NCI-H2171 (cell line): ENCODE measurements at places on chromosomes 5 and 9.

GRCh38 chr5:27963050-27963783 is 924.8 kb upstream of the CDH9 start:
- DNase-seq: no peak

GRCh38 chr9:97301974-97302373 is 5.5 kb upstream of the CCDC180 start:
- no peak for DNase-seq

- DNase-seq: no peak
Observed at GRCh38 chr5:67577424-67577823, 380.8 kb upstream of the CD180 start.

- DNase-seq: no peak
Observed at GRCh38 chr9:115553060-115553773, 435.3 kb upstream of the TNC start.

DNA sequence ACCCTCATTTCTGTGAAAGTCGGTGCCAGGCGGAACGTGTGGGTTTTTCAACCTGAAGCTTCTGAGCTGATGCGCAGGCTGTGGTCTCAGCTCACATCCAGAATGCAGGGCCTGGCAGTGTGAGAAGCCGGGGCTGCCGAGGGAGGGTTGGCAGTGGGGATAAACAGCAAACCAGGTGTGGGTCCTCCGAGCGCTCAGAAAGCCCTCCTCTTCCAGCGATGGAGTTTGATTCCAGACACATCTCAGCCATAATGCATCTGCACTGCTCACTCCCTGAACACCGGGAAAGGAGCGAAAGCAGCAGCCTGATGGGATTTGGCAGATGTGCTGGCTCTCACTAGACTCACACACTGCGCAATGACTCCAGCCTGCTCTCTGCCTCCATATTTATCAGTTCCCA is 280.1 kb downstream of the HSPA4 start:
- no peak for DNase-seq

DNA sequence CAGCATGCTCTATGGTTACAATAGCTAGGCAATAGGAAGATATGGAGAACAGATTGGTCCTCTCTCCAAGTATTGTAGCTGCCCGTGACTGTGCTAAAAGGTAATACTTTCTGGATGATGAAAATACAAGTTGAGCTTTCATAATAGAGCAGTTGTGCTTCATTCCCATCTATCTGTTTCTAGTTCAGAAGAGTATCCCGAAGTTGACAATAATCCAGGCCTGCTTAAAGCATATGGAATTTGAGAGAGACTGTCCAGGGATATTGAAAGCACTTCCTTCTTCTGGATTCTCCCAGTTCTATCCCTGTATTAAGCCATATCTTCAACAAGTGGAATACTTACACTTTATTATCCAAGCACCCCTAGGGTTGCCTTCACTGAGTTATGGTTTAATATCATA is 350.4 kb downstream of the EFNA5 start:
- no peak for DNase-seq

- DNase-seq: no peak
Observed at GRCh38 chr9:34463098-34463900, 4.7 kb downstream of the DNAI1 start.

DNA sequence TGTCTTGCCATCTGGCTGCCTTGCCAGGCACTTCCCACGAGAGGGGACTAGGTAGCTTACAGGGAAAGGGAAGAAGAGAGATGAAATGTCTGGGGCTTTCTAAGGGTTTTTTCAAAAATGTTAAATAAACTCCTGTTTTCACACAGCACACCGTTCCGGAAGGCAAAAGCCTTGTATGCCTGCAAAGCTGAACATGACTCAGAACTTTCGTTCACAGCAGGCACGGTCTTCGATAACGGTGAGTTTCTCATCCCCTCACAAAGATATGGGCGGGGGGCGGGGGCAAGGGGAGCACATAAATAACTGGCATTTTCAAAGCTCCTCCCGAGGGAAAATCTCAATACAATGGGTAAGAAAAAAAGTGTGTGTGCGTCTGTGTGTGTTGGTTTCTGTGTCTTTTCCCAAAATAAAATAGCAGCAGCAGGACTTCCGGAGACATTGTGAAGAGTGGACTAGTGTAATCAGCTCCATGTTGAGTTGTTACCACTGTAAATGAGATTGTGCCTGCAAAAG is 189.6 kb downstream of the NR3C1 start:
- no peak for DNase-seq

GRCh38 chr5:32462618-32463017 is 18.1 kb upstream of the ZFR start:
- DNase-seq: no peak

DNA sequence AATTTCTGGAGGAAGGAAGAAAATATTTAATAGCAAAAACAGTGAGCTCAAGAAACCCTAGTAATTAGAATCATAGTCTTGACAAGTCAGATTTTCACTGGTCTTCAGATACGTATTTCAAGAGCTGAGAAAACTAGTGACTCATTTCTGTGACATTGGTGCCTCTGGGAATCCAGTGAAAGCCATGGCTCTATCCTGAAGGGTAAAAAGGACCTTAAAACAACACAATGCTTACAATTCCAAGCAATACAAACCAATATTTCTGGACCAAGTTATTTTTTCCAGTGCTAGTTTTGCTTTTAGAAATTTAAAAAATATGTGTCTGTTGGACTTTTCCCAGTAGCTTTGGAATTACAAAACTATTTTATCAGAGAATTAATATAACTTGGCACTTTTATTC is 140.3 kb downstream of the LPAR1 start:
- DNase-seq: no peak

DNA sequence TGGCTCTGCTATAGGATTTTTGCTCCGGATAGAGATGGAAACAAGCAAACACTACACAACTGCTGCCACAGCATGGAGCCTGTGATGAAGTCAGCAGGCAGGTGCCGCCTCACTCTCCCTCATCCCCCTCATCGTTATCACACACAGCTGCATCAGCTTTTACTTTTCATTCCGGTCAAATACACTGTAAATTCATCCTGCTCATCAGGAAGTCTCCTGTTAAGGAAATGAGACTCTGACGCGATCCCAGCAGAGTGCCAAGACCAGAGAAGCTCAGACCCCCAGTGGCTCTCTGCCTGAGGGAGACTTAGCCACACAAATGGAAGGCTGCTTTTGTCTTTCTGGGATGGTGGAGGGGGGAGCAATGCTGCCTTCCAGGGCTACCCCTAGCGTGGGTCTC is 270.2 kb downstream of the ELAVL2 start:
- no peak for DNase-seq

DNA sequence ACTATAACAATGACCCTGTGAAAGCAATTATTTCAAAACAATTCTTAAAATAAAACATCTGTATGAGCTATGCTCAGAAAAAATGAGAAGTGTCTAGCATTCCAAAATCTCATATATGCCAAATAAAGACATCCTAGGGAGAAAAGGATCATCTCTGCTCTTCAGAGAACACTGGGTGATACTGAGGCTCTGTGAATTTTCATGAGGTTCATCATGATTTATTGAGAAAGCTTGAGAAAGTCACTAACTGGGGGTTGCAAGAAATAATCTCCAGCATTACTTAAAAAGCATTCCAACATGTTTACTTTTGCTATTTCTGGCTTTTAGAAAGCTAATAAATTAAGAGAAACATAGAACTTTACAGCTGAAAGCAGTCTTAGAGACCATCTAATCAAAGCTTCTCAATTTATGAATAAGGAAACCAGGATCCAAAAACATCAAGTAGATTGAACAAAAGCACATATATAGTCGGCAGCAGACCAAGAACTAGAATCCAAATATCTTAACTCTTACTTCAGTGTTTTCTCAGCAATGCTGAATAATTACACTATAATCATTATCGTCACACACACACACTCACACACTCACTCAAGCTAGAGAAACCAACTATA is 372.8 kb downstream of the NR2F1-AS1 start:
- no peak for DNase-seq

DNA sequence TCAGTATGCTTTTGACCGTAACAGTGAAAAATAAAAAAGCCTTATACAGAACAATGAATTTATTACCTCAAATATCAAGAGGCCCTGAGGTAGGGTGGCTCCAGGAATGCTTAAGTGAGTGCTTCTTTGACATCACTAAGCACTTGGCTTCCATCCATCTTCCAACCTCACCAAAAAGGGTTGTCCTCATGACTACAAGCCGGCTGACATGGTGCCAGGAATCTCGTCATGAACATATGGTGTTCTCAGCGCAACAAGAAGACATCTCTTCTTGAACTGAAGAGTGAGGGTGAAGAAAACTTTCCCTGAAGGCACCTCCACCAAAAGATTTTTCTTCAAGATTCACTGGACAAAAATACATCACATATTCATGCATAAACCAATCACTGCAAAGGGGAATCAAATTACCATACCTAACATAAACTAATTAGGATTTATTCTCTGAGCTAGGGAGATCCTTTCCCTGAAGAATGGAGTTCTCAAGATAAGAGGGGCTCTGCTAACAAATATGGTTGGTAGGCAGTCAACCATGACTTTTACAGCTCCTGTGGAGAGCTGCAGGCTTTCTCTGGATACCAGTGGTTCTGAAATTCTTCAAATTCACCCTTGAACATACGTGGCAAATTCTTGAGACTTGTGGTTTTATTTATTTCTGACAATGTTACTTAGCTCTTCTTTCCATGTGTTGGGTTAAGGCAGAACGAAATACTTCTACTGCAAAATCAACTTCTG is 49.5 kb downstream of the AGXT2 start:
- peak; percentile 26 for DNase-seq

DNA sequence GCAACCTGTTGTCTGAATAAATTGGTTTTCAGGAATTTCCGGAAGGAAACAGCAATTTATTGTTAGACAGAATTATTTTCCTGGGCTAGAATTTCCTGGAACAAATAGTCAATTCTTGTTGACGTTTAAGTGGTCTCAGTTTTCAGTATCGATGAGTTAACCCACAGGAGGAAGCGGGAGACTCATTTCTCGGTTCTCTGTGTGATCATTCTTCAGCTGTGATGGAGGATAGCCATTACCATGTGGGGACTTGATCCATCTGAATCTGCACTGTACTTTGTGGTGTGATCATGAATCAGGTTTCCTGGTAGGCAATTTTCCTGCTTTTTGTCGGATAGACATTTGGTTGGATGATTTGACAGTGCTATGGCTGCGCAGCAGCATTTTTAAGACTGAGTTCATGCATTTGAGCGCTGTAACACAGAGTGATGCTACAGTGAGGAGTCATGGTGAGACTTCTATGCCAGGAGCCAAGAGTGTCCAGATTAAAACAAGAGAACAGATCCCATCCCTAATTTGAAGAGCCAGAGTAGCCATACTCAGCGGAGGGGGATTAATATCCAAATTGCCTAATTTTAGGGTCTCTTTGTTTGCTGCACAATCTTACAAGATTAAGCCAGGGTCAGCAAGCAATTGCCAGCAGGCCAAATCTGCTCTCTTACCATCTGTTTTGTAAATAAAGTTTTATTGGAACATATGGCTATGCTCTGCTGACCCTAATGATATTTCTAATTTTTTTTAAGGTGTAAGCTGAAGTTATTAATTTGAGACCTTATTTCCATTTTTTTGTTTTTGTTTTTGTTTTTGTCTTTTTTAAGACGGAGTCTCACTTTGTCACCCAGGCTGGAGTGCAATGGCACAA is 355.9 kb downstream of the RAB3C start:
- no peak for DNase-seq

GRCh38 chr9:76269789-76270188 is 124.4 kb downstream of the RFK start:
- DNase-seq: no peak

- DNase-seq: peak; percentile 33
Observed at GRCh38 chr9:3458806-3459475, 66.9 kb downstream of the RFX3 start.

- DNase-seq: no peak
Observed at GRCh38 chr9:136729144-136729543, 13.6 kb downstream of the LCN10 start.

GRCh38 chr5:41892031-41892430 is 12.1 kb upstream of the RIMOC1 start:
- no peak for DNase-seq

- DNase-seq: no peak
Observed at GRCh38 chr5:123278284-123278683, 144.9 kb downstream of the CEP120 start.

GRCh38 chr5:6453937-6454560 is 5.4 kb downstream of the UBE2QL1 start:
- DNase-seq: no peak
